ENCODE measurements at places on chromosomes 1 and 21.

- DNase-seq = no peak
These were observed 140.6 kb upstream of the HMGB4 start for GRCh38 chr1:33723251-33723650.

DNA sequence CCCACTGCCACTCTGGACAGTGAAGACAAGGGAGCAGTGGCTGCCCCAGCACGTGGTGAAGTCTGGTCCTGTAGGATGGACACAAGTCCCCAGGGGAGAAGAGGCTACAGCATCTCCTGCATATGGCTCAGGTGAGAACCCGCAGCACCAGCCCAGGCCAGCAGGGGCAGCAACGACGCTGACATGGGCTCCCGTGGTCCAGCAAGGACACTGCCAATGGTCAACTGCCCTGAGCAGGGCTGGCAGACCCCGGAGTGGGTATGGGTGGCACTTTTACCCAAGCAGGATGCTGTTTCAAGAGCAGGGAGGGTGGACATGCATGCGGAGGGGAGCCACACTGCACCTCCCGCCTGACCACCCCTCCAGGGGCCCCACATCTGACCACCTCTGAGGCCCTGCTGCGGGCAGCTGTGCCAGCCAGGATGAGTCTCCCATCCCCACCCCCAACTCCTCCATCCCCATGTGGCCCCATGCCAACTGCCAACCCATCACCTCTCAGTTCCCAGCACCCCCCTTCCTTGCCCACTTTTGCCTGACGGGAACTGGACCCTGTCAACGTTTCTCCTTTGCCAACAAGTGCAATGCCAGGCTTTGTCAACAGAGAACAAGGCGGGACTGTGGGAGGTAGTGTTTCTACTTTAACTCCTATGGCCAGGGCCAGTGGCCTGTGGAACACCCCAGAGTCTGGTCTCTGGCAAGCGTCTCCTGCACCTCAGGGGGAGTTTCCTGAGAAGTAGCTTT, 8.6 kb downstream of the MORN1 start:
- DNase-seq = no peak

DNA sequence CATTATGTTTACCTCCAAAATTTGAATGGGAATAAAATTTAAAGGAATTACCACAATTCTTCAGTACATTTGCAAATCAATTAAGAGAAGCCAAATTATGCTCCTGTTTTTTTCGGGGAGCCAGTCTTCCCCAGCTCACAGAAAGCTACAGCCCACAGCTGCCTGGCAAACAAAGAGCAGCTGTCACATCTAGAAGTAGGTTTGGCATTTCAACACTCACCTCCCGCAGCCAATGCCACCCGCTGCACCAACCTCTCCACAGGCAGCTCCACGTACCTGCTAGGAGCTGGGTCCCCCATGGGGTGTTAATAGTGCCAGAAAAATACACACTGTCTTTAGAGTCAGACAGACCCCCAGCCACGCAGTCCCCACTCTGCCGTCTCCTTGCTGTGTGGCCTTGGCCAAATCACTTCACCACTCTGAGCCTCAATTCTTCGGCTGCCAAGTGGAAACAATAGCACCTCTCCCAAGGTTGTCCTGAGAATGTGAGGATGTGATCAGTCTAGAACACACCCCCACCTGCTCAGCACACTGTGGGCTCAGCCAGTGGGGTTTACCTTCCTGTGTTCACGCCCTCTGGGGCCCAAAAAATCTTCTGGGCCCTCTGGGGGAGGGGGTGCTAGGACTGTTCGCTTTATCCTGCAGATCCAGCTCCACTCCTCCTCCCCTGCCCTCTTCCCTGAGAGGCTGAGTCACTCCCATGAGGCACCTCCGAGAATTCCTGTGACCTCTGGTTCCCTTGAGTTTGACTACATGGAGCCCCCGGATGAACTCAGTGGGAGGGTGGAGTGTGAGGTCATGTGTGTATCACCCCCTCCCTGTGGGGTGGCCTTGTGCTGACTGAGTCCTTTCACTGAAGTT, 204.3 kb upstream of the GRIK3 start:
- no peak for DNase-seq

DNA sequence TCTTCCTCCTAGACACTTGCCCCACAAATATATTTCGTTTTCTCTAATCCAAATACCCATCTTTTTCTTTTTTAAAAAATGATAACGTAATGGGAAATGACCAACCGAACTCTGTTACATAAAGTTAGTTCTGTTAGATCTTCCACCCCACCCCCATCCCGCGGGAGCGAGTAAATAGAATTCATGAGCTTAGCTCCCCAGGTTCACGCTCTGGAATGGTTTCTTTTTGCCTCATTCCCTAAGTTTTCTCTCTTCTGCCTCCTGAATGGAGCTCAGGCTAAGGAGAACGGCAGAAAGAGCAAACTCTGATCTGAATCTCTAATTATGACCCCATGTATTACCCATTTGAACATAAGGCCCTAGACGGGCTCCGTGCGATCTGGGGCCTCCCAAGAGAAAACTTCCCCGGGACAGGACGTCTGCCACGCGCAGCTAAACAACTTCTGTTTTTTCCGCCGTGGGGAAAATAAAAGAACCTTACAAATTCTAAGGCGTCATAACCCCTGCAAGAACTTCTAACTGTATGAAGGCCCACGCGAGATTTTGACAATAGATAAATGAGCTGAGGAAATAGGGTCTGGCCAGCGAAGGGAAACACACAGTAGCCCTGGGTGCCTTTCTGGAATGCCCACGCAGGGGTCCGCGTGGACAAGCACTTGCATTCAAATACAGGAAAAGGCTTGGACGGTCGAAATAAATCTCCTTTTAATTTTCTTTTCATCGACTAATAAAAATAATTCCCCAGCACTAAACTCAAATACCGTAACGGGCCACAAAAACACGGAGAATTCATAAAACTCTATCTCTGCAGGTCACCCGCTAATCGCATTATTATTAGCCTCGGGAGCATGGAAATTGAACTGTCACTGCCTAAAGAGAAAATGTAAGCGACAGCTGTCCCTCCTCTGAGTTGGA, 2.2 kb downstream of the TBX15 start:
- DNase-seq = no peak

GRCh38 chr1:47617381-47618221, 179.8 kb downstream of the FOXD2 start:
- no peak for DNase-seq

DNA sequence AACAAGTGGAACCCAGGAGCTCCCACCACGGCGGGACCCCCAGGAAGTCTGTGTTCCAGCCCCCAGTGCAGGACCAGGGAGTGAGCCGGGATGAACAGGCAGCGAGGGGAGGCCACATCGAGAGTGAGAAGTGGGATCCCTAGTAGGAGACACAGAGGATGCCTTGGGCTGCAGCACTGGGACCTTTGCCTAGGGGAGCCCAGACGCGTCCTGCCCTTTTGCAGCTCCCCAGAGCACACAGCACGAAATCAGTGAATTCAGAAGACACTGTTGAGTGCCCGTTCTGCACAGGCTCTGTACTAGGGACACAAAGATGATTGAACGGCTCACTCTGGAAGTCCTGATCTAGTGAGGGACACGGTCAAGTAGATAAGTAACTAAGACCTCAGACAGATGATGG, 23.5 kb downstream of the TRIM67 start:
- DNase-seq = no peak

DNA sequence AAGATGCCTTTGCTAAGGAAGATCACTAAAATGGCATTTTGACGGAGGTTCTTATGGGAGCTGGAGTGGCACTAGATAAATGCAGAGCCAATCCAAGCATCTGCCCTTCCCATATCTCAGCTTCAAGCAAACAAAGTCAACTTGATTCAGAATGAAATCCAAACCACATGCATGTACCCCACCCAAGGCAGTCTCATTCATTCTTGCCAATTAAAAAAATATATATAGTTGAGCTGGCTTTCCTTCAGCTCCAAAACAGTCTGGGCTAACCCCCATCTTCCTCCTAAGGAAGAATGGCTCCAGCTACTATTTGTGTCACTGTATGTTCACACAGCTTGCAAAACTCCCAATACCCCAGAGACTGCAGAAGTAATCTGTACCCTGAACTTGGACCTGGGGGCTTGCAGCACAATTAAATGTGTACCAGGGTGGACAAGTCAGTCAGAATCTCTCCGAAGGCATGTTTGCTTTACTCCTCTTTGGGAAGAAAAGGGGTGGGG, 35.4 kb downstream of the GPR3 start:
- DNase-seq = no peak

DNA sequence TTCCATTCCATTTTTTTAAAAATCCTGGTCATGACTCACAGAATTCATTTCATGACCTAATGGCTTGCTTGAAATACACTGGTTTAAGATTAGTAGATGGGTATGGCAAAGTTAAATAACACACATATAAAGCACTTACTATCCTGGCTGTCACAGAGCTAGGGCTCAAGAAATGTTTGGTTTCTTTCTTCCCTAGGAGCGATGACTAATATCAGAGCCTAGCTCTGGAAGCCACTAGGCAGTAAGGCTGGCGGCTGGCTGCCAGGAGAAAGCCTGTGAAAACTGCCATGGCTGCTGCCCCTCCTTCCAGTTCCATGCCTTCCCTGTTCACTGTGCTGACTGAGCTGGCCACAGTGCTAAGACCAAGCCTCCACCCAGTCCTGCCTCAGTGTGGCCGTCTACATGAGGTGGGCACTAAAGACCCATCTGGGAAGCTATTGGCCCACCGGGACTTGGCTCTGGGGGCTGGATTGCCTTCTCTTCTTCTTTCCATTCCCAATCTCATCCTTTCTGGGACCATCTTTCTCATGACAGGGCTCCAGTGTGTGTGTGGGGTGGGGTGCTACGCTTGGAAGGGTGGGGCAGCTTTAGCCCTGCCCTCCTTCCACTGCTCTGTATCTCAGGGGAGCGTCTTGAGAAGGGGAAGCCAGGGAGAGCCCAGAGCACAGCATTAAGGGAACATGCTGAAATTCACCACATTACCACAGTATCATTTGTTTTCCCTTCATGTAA, 10.8 kb upstream of the ASCL5 start:
- no peak for DNase-seq

Measured in stimulated activated CD8-positive, alpha-beta memory T cell treated with anti-CD3 and anti-CD28 coated beads, Interleukin-4, amount 100 ng/mL, for 1 hour (primary cell).